Epithelial cell of esophagus (primary cell): ENCODE measurements at places on chromosomes 12 and 14.

GRCh38 chr12:107223821-107224220 is 130.5 kb upstream of the CRY1 start:
- no peak for DNase-seq

GRCh38 chr14:55572578-55572977 is 7.4 kb upstream of the KTN1 start:
- peak; percentile 28 for DNase-seq

- peak; percentile 40 for DNase-seq
Observed at GRCh38 chr14:21723431-21724045, 49.9 kb upstream of the OR4E1 start.

GRCh38 chr14:87049950-87050349 is 943.0 kb downstream of the GALC start:
- peak; percentile 89 for DNase-seq

DNA sequence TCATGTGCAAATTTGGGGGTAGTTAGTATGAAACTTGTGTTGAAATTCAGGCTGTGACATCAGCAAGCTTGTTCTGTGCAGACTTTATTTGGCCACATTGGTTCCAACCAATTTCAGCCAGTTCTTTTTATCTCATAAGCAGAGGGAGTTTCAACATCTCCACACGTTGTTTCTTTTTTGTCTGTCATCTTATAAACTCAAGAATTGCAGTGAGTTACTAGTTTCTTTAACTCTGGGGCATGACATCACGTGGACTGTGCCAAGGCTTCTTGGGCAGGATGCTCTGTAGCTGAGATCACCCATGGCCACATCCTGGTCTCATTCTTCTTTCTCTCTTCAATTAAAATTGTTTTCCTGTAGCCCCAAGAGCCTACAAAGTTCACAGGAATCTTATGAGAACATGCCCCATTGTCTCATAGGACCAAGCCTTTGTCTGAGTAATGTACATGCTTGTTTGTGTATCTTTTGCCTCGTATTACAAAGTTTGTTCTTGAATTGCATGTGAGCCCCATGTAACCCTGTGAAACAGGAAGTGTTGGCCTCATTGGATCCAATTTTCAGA is 982.0 kb upstream of the TMEM132C start:
- peak; percentile 91 for DNase-seq

GRCh38 chr12:6607751-6608591 is 792 bp upstream of the CHD4 start:
- DNase-seq: peak; percentile 73

DNA sequence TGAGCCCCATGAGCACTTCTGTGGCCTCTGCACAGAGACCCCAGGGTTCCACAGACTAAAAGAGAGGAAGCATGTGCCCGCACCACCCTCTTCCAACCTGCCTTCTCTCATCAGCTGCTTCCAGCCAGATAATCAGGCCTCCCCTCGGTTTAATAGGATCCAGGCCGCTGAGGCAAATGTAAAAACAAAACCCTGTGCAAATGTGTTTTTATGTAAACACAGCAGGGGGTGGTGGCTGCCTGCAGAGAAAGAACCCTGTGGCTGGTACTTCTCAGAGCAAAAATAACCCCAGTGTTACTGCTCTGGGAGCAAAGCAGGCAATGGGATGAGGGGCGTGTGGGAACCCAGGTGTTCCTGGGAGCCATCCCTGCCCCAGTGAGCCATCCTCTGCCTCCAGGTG is 46.2 kb downstream of the WSCD2 start:
- no peak for DNase-seq

DNA sequence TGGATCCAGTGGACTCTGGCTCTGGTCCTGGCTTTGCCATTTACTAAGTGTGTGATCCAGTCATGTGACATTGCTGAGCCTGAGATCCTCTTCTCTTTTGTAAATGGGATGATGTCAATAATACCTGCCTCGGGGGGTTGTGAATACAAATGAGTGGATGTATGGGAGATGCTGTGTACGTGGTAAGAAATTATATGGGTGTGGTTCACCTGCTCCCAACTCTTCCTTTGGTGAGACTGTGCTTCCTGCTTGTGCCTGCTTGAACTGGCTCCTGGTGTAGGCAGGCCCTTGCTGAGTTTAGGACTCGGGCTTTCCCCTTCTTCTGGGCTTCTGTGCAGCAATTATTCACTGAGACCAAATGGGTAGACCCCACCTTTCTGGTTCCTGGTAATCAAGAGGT is 189.5 kb upstream of the FRMD6 start:
- DNase-seq: peak; percentile 91

- DNase-seq: peak; percentile 11
Observed at GRCh38 chr12:82359115-82359478, 768 bp downstream of the METTL25 start.

- DNase-seq: peak; percentile 58
Observed at GRCh38 chr14:100159094-100159864, at the start of gene DEGS2. DEGS2 (minus strand) TSS chr14:100159645; CDS start chr14:100159587, 58 bp downstream.
